ENCODE measurements at places on chromosomes 12 and 14.

GRCh38 chr12:116910645-116911451, at the start of gene FBXW8:
Gene FBXW8, plus strand, starts transcription at chr12:116910950. Its CDS starts 88 bp downstream, at chr12:116911038.
- peak; percentile 38 for DNase-seq

GRCh38 chr14:46058964-46059563, 592.5 kb downstream of the RPL10L start:
- DNase-seq = no peak

DNA sequence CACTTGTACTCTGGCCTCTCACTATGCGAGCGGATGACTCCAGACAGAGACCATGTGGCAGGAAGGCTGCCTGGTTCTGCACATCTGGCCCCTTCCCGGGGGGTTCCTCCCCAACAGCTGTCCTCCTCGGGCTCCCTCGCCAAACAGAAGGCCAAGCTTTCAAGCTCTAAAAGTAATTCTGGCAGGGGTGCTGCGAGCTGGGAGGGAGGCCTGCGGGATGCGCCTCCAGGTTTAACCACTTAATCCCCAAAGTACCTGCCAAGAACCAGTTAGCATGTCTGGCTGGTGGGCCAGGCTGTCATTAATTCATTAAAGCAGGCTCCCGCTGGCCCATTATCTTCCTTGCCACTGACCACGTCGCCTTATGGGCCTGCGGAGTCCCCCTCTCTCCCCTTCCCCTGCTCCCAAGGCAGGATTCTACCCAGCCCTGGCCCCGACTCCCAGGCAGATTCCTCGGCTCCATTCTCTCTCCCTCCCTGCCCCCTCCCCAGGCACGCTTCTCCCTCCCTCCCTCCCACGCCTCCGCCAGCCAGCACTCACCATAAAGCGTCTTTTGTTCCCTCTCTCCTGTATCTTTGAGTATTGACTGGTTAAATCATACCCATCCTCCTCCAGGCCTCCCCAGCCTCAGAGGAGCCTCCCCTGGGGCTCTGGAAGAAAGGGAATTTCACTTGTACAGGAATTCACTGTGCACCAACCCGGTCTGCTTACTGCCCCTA, 4.9 kb downstream of the HRK start:
- DNase-seq = no peak

DNA sequence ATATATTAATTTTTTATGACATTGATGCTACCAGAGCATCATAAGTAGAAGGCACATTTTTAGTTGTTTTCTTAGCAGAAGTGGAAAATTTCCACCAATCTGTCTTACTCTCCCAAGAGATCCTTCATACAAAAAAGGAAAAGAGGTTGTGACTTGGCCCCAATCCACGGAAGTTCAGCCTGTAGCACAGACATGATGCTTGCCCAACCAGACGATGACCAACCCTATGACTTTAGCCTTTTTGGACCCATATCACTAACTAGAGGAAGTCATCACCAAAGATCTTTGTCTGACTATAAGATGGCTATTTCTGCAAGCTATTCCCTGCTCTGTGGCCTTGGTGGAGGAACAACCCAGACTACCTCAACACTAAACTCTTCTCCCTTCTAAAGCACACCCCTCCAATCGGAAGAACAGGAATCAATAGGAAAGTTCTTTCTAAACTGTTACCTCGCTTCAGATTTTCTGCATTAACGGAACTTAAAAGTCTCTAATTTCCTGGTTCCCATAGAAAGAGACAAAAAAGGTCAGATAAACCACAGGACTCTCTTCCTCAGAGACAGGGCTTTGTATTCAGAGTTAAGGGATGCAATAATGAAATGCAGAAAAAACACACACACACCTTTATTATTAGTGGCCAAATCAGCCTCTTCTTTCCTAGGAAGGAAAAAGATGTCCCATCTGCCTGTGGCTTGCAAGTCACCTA, 4.1 kb upstream of the RHOJ start:
- no peak for DNase-seq

GRCh38 chr14:98822917-98823316, 449.1 kb downstream of the BCL11B start:
- no peak for DNase-seq
